ENCODE measurements at places on chromosomes 16 and 17.

- DNase-seq: no peak
Observed at GRCh38 chr16:12387786-12388185, 411.3 kb downstream of the SNX29 start.

GRCh38 chr16:2500918-2501750, 12.6 kb upstream of the ATP6V0C start:
- peak; percentile 60 for DNase-seq

GRCh38 chr16:86191663-86192062, 292.7 kb downstream of the IRF8 start:
- no peak for DNase-seq

GRCh38 chr16:53257001-53257400, 177.3 kb upstream of the RBL2 start:
- DNase-seq: peak; percentile 0
